ENCODE measurements at places on chromosomes 6 and 20.

DNA sequence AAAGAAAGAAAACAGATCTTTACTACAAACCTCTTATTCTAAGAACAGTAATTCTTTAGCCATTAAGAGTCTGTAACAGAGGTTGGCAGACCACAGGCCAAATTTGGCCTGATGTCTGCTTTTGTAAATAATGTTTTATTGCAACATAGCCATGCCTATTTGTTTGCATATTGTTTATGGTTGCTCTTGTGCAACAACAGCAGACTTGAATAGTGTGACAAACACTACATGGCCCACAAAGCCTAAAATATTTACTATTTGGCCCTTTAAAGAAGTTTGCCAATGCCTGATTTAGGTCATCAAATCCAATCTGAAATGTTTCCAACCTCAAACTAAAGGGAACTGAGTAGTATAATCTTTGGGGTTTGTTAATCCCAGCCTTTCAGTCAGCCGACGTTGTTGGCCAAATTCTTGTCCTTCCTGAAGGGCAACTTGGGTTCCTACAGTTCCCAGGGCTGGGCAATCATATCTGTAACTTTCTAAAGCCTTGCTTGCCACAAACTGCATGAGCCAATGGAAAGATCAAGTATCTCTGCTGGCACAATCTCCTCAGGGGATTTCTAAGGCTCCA is 33.9 kb upstream of the TBC1D20 start:
- no peak for DNase-seq

DNA sequence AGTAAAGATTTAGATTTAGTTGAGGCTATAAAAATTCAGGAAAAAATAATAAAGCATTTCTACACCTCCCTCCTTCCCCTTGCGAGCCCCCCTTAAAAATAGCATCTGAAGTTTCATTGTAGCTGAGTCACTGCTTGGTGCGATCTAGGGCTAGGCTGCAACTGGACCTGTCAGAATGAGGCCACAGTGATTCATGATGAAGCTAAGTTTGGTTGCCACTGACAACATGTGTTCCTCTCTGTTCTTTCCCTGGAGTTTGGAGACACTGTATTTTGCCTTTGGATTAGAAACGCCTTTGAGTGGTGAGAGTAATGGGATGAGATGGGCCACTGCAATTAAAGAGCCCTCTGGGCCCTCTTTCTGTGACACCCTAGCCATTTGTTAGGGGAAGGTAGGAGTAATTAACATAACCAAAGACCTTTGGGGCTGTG is 334.1 kb downstream of the NRN1 start:
- no peak for DNase-seq

DNA sequence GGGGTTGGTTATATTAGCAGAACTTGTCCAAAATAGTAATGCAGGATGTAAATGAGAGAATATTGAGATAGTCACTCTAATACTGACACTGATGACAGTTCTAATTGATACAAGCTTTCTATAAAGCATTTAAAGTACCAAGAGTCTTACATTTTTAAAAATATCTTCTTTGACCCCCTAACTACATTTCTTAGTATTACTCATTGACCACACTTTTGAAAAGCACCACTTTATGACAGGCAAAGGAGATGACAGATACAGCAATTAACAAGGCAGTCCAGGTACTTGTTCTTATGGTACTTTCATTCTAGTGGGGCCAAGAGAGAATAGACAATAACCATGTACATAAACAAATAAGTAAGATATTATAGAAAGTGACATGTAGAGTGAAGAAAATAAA is 139.4 kb upstream of the EYA4 start:
- DNase-seq, result no peak

DNA sequence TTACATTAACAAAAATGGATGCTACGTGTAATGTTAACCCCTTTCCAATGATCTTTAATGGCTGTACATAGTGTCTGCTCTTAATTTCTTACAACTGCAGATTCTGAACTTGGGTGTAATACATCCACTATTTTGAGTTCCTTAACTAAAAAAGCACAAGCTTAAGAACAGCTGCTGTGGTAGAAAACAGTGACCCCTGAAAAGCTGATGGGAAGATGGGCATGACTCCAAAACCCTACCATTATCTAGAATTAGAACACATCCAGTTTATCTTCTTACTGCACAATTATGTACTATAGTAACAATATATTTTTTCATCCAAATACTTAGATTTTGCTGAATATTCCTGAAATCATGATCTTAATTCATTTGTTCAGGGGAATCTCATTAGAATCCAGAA is 49.3 kb downstream of the LYRM4 start:
- DNase-seq, result no peak

DNA sequence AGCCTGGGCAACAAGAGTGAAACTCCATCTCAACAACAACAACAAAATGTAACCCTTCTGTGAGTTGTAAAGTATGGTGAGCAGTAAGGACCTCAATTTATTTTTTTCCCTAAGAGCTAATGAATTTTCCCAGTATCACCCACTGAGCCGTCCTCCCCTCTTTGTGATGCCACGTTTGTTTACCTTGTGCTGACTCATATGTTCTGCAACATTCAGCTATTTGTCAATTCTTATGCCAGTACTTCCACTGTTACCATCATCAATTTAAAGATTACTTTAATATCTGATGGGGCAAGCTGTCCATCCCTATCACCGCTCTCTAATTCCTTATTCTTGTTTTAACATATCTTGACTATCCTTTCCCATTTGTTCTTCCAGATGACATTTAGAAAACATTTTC is 37.5 kb downstream of the MAK start:
- DNase-seq, result no peak

- DNase-seq, result no peak
These were observed 9.1 kb downstream of the ZNFX1 start for GRCh38 chr20:49268600-49269365.

- no peak for DNase-seq
These were observed 70.1 kb upstream of the RPS6KA2 start for GRCh38 chr6:166697113-166697512.

GRCh38 chr20:11008444-11009033 is 334.7 kb upstream of the JAG1 start:
- no peak for DNase-seq

GRCh38 chr6:127855542-127856159 is 45.2 kb downstream of the THEMIS start:
- no peak for DNase-seq

DNA sequence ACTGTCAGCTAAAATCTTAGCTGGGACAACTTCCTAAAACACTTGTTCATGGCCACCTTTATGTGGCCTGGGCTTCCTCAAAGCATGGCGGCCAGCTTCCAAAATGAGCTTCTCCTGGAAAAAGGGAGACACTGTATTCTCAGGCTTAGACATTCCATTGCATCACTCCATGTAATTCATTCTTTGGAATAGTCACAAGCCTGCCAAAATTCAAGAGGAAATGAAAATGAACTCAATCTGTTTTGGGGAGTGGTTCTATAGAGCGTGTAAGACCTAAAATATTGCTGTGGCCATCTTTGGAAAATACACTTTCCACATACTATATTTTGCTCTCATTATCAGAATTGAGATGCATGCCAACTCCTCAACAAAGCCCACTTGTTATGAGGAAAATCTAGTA is 687.0 kb downstream of the KIF16B start:
- DNase-seq, result no peak

- no peak for DNase-seq
These were observed 4.0 kb upstream of the GRM4 start for GRCh38 chr6:34149831-34150400.
